ENCODE measurements at places on chromosomes 13 and 19.
A peak's percentile ranks its signal among the peaks of the same experiment; 100 is the strongest.

GRCh38 chr19:4795400-4795799 is 3.9 kb downstream of the FEM1A start:
- DNase-seq, result no peak

DNA sequence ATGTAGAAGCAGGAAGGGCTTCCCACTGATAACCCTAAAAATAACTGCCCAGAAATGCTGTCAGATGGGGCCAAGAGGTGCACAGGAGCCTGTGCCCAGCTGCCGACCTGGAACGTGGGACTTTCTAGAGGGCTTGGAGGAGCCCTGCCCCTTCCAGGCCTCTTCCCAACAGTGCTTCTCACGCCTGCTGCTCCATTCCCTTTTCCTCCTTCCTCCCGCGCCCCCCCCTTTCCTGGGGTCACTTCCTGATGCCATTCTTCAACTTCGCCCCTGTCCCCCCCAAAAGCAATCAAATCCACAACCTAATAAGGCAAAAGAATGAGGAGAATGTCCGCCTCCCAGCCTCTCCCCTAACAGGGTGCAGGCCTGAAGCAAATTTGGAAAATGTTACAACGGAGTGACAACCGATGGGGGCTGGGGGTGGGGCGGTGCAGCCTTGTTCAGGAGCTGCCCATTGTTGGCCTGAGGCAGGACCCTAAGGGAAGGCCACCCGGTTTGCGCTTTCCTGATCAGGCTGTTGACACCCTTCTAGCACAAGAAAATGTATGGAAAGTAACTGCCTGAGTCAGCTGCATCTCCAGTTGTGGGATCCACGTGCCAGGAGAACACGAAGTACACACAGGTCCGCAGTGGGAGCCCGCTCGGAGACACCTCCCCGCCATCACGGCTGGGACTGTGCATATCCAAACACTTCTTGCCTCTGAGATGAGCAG is 18.7 kb downstream of the ACTN4 start:
- no peak for DNase-seq

DNA sequence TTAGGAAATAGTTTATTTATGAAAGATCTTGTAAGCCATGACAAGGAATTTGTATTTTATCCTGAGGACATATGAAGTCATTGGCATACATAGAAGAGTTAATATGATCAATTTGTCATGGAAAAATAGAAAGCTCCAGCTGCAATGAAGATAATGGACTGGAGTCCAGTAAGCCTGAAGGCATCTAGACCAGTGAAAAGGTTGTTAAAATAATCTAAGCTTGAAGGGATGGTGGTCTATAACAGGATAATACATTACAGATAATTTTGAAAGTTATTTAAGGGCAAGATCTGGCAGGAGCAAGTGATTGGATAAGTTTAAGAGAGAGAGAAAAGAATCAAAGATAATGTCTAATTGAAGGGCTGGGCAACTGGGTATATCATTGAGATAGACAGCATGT is 224.2 kb downstream of the GPC6 start:
- no peak for DNase-seq

DNA sequence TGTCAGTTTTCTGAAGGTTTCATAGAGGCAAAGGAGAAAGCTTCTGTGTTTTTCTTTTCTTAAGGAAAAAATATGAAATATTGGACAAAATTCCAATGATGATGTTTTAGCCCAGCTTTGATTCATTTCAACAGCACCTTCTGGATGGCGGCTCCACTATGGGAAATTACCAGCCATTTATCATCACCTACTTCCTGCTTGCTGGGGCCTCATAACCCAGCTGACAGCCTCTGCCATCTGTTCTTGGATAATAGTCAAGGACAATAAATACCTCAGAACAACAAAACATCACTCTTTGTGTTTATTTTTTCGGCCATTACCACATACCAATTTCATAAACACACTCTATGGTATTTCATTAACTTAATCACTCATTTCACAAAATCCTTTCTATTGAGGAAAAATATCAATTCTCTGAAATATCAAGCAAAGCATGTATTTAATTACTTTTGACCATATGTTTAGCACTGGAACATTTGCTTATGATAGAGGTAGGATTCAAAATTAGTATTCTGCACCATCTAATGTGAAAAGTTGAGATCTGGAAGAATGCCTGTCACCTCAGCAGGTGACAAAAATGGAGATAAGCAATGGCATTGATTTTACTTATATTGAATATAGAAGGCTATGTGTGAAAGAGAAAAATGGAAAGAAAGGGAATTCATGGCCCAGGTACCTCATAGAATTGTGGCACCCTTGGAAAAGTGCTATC is 629.7 kb downstream of the LIG4 start:
- peak; percentile 4 for DNase-seq

DNA sequence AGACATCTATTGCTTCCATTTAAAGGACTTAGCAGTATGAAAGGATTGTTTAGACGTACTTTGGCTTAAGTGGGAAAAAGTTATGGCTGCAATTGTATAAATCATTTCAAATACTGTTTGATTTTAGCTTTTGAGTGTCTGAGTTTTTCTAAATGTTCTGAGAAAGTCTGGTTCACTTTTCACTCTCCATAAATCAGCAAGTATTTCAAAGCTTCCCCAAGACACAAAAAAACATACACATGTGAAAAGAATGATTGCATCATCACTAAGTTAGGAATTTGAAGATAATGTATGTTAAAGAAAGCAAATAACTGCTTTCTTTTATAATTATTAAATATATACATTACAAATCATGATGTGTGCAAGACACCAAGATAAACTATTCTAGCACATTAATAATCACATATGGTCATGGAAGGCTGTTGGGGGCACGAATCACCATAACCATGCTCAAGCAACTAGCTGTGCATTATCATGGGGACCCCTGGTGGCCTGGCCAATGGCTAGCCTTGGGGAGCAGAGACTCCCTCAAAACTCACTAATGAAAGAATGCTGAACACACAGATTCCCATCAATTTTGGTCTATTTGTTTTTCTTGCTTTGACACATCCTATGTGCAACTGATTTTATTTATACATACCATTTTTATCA is 111.1 kb downstream of the MIPEP start:
- no peak for DNase-seq

All from NCI-H2029 (cell line).